Fibroblast of skin of back (primary cell): ENCODE measurements at places on chromosomes 7 and 10.
A peak's percentile ranks its signal among the peaks of the same experiment; 100 is the strongest.

- no peak for DNase-seq
Measured at GRCh38 chr7:118183428-118183785, 557 bp upstream of the LSM8 start.

DNA sequence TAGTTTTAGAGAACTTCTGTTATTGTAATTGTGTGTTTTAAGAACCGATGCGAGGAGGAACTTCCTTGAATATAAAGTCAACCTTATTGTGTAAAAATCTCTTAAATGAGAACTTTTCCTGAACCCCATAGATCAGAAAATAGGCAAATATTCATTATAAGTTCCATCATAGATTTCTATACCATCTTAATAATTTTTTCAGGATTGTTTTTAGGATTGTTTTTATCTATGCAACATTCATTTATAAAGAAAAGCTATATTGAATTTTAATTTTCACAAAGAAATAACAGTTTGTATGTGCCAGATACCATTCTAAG, 1.7 kb upstream of the SMNDC1 start:
- DNase-seq: no peak

DNA sequence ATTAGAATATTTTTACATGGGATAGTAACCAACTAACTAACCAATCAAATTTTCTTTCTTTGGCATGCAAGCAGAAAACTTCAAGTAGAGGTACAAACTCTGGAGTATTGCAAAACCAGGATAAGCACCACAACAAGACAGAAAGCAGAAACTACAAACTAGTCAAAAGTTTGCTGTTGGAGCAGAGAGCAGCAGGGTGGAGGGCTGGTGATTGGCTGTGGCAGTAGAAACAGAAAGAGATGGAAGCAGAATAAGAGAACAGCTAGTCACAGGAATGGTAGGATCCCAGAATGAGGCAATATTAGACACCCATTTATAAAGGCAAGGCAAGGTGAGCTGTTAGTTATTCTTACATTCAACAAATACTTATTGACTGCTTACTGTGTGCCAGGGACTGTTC, 6.8 kb upstream of the MACC1 start:
- DNase-seq: no peak

GRCh38 chr10:116888380-116889055, 39.2 kb downstream of the ENO4 start:
- peak; percentile 83 for DNase-seq

- no peak for DNase-seq
Measured at GRCh38 chr10:79947787-79948424, 999 bp downstream of the SFTPD start.

GRCh38 chr7:39428221-39428620, 138.0 kb upstream of the YAE1 start:
- DNase-seq: peak; percentile 91

DNA sequence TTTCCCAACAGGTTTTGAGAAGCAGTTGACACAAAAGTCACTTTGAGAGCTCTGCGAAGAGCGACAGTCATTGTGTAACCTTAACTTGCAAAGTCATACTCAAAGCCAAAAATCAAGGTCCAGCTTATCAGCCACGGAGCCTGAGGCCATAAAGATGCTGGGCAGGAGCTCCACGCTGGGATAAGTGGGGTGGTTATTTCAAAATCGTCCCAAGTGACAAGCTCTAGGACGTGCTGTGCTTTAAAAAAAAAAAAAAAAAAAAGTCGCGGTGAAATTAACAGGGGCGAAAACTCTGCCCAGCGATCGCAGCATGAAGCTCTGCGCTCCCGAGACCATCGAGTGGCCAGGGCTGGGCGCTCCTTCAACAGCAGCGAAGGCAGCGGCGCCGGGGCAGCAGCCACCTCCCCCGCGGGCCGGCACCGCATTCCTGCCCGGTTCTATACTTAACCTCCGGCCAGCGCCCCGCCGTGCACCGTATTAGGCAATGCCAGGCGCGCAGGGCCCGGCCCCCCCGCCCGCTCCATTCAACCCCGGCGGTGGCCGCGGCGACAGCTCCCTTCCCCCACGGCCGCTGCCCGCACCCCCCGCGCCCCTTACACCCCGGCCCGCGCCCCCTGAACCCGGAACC, 657 bp downstream of the HACD1 start:
- DNase-seq: peak; percentile 82

DNA sequence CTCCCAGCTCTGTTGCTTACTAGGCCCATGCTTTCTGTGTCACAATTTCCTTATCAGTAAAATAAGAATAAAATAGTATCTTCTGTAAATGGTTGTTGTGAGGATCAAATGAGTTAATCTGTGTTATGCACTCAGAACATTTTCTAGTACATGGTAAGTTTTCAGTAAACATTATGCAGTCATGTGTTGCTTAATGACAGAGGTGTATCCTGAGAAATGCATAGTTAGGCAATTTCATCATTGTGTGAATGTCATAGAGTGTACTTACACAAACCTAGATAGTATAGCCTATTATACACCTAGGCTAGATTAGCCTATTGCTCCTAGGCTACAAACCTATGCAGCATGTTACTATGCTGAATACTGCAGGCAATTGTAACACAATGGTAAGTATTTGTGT, 4.4 kb downstream of the PTTG1IP2 start:
- DNase-seq: no peak
